ENCODE measurements at places on chromosomes 11 and 22.

- ATAC-seq, result no peak
Measured at GRCh38 chr11:66279092-66279734, 1.2 kb downstream of the CNIH2 start.

DNA sequence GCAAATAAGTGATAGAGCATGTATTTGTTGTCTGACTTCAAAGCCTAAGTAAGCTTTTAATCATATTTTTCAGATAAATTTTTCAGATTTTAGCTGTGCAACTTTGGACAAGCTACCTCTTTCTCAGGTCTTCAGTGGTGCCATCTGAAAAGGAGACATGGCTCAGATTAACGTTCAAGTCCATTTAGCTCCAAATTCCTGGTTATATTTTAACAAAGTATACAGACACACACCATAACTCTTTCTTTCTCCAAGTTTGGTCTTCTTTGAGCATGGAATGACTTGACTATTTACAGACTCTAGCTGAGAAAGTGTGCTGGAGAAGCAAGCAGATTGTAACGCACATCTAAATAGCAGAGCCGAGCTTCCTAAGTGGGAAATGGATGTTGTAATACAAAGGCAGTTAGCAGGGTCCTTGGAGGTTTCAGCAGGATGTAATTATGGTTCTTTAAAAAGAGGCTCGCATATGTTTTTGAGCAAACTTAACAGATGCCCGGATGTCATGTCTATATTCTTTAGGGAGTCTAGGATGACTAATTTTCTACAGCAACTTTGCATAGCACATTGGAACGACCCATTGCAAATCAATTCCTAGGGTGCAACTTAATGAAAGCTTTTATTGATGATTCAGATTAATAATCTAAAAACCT, 128.1 kb upstream of the E2F8 start:
- ATAC-seq, result no peak

DNA sequence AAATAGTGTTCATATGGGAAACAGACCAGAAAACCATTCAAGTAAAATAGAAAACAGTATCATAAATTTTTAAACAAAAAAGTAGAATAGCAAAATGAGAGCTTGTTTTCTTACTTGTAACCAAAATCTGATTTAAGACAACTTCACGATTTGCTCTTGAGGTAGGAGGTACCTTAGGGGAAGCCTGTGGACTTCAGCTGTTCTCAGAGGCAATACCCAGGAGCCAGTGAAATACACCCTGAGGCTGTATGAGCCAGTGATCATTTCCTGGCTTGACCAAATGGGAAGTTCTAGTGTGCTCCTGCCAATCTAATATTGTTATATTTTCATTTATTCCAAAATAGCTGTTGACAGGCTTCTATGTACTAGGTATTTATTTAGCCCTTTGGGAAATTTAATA, 104.8 kb downstream of the ARHGAP42 start:
- ATAC-seq, result no peak

DNA sequence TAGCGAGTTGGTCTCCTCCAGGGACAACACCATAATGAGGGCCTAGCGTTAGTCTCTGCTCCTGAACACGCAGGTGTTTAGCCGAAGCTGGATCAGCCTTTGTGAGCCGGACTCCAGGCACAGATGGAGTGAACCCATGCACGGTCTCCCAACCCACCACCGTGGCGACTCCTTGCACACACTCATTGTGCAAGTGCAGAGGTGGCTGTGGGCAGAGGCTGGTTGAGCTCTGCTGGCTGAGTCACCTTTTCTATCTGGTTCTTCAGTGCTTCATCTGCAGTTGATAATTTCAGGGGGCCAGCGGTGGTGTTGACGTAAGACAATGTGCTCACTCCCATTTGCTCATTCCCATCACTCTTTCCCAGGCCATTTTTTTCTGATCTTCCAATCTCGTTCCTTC, 72.1 kb upstream of the SLC22A12 start:
- ATAC-seq, result no peak

- ATAC-seq, result peak; percentile 95
Measured at GRCh38 chr22:23539135-23539838, 40.8 kb downstream of the IGLL1 start.

DNA sequence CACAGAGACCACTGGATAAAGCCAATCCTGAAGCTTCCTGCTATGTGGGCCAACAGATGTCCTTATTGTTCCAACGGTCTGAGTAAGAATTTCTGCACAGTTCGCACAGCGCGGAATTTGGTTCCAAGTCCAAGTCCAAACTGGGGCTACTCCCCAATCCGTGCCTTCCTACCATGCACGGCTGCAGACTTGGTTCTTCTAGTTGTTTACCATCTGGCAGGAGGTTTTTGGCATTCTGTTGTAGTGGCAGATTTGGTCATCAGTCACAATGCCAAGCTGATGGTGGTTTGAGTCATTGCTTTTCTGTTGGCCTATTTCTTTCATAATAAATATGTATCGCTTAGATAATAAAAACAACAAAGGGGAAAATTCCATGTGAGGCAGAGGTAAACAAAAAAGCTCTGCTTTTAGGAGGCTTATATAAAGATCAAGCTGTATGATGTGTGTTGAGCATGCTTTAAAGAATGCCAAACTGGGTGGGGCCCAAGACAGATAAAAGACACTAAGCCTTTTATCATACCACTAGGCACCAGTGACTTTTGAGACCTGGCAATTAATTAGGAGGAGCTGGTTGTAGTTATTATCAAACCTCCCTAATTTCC, 52.5 kb upstream of the SYN3 start:
- ATAC-seq, result no peak

- ATAC-seq, result no peak
Measured at GRCh38 chr22:29369460-29369859, 18.9 kb downstream of the AP1B1 start.

- ATAC-seq, result no peak
Measured at GRCh38 chr22:36356708-36357624, 30.8 kb downstream of the MYH9 start.

DNA sequence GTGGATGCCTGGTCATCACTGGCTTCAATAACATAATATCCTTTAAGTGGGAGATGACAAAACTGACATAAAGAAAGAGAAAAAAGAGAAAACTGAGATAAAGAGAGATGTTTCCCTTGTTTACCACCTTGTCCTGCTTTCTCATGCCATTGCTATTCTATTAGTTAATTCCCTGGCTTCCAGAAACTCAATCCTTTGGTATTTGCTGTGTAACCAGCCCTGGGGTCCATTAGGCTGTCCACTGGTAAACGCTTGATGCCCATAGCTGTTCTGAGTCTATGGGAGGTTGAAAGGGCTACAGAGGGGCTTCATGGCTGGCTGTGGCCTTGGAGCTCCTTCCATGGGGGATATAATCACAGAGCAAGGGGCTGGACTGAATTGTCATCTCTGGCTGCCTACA, 243.4 kb upstream of the PLET1 start:
- ATAC-seq, result no peak

- no peak for ATAC-seq
Measured at GRCh38 chr22:27986459-27986858, 67.4 kb upstream of the PITPNB start.

GRCh38 chr22:45475063-45475747, 27.5 kb upstream of the FBLN1 start:
- no peak for ATAC-seq

GRCh38 chr11:16923987-16924386, 90.2 kb downstream of the PLEKHA7 start:
- ATAC-seq, result peak; percentile 78

DNA sequence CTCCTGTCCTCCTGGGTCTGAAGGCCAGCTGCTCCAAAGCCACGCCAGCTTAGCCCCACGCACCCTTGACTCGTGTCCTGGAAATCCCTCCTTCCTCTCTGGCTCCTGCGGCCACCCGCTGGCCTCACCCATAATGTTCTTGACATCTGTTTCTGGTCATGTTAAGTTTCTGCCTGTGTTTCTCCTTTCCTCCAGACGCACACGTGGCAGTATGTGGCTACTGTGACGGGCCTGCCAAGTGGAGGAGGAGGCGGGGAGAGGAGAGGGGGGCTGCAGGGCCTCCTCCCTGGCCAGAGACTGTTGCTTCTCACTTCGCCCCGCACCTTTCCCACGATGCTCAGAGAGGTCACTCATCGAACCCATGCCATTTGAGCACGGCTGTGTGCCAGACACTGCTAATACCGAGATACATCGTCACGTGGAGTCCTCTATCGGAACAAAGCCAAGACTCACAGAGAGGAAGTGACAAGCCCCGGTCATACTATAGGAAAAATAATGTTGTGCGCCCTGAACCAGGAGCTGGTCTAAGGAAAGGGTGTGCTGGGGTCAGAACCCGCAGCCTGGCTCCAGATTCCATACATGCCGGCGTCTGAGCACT, 11.5 kb downstream of the C1QTNF6 start:
- ATAC-seq, result peak; percentile 74

- no peak for ATAC-seq
Measured at GRCh38 chr11:6928916-6929315, 2.7 kb downstream of the ZNF215 start.

DNA sequence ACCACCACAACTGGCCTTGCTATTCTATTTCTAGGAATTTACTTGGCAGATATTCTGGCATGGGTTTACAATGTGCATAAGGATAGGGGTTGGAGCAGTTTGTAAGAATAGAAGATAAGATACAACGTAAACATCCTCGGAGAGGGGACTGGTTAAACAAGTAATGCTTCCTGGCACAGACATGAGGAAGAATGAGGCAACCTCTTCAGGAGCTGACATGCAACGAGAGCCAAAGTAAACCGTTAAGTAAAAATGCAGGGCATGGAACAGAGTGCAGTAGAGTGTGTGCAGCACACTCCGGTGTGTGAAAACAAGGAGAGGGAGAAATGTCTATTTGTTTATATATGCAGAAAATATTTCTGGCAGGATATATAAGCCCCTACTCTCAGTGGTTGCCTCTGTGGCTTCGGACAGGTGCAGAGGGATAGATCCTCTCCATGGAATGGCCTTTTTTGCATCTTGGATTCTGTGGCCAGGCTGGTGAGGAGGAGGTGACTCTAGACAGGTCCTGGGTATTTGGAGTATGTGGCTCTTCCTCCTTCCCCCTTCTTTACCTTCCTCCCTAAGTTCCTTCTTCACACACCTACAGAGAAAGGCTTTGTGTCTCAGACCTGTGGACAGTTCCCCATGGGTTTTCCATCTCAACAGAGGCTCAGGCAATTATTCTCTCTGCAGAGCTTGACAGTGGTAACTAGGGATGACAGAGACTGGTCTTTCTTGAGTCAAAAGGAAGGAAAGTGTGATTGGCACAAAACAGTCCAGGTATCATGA, 2.5 kb downstream of the RAB36 start:
- no peak for ATAC-seq

GRCh38 chr11:66866007-66866406, 9.1 kb downstream of the LRFN4 start:
- ATAC-seq, result no peak

DNA sequence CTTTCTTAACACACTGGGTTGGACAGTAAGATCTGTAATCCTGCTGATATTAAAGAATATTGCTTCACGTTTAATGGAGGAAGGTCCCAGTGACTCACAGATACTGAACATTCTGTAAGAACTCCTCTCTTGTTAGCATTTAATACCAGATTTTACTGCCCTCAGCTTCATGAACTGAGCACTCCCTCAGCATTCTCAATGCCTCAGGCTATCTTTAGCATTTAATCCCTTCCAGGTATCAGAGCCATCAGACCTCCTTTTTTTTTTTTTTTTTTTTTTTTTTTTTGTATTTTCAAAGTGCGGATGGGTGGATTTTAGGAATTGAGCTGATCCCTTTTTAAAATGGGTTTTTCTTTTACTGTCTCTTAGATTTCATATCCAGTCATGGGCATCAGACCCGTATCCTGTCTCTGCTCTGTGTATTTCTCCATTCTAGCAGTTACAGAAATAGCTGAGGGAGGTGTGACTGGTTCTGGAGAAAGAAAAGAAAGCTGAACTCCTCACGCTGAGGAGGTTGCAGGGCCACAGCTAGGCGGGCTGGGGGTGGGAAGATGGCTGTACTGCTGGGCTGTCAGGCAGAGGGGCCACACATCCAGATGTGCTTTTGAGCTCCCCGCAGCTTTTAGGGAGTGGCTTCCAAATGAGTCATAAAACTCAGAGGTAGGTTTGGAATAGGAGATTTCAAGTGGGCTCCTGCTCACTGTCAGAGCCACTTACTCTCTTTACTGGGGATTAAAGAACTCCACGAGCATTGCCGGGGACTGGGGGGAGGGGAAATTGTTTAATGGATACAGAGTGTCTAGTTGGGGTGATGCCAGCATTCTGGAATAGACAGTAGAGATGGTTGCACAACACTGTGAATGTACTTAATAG, 97.0 kb downstream of the SYT9 start:
- no peak for ATAC-seq

- ATAC-seq, result peak; percentile 70
Measured at GRCh38 chr22:46592390-46592872, 27.8 kb upstream of the GRAMD4 start.

DNA sequence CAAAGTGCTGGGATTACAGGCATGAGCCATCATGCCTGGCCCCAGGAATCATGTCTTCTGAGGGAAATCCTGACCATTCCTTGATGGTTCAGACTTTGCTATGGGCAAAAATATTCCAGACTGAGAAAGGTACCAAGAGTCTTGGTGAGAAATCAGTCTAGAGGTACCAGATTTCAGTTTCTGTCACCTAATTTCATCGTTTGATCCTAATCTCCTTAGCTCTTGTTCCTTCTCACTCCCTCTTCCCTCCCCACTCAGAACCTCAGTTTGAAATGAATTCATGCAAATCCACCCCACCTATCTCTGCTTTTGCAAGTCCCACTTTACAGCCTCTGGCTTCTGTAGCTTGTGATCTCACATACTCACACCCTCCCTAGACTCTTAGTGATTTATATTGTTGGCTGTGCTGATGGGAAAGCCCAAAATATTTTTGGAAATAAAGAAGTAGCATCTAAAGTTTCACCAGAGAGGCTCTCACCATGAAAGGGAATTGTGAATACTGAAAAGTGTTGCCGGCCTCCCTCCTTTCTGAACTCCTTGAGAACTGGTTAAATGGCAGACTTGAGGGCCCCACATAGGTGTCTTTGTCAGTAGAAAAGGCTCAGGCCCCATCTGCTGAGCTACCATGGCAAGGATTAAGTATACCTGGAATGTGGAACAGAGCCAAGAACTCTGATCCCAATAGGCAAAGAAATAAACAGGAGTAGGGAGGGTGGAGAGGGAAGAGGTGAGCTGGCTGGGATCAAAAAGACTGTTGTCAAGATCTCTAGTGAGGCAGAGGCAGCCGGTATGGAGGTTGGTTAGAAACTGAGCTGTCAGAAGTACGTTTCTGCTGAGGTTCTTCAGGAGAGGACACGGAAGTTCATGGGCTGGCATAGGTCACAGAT, 190.5 kb upstream of the MTMR2 start:
- ATAC-seq, result no peak

Data from stimulated activated memory B cell treated with anti-CD40 and anti-IgM and Interleukin-4, amounts not matched to agents 10 μg/mL and 1 μg/mL and 100 μg/mL, for 72 hours (primary cell).